ENCODE measurements at places on chromosomes 3 and 15. TPM values are rescaled to one million over a fixed set of nuclear protein-coding genes. Genes with fewer than 3 reads are reported as not detected.

- DNase-seq, result no peak
- H3K27me3 ChIP-seq, result no peaks in the 10 kb centered on the region
- peaks cover 9% of the 10 kb centered on the region for H3K4me1 ChIP-seq
- peaks cover 9% of the 10 kb centered on the region for H3K36me3 ChIP-seq
- no peak overlapping the region for H3K27ac ChIP-seq
Measured at GRCh38 chr3:72820415-72820814, 27.8 kb downstream of the SHQ1 start.

DNA sequence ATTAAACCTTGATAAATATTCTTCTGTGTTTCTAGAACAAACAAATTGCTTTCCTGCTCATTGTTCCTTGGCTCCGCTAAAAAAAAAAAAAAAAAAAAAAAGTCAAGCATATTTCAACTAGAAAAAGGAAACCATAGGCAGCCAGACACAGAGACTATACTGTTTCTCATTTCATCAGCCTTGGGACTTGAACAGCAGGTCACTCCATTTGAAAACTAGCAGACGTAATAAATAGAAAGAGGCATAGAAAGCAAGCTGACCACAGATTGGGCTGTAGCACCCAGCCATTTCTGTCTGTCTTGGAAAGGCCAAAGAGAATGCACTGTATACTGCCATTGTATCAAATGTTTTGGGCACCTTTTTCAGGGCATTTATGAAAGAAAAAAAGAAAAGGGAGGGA is 697.1 kb downstream of the NLGN1 start:
- no peaks in the 10 kb centered on the region for H3K36me3 ChIP-seq
- H3K27me3 ChIP-seq, result no peaks in the 10 kb centered on the region
- no peaks in the 10 kb centered on the region for H3K4me1 ChIP-seq
- DNase-seq, result no peak

DNA sequence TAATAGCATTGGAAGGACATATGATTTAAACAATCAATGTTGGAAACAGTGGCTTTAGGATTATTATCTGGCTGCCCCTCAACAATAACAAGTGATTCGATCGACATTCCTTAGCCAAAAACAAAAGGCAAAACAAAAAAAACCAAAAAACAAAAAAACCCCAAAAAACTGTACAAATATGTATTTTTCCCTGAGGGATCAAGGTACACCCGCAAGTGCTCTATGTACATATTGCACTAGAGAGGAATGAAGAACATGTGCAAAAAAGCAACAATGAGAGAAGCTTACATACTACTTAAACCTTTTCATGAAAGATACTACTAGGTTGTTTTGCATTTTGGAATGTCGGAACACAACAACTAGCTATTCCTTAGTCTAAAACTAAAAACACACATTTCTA is 14.2 kb upstream of the ICE2 start:
- no peak overlapping the region for H3K4me3 ChIP-seq
- no peak for DNase-seq
- no peak overlapping the region for H3K27ac ChIP-seq
- H3K4me1 ChIP-seq, result no peaks in the 10 kb centered on the region
- peaks cover 12% of the 10 kb centered on the region for H3K36me3 ChIP-seq

DNA sequence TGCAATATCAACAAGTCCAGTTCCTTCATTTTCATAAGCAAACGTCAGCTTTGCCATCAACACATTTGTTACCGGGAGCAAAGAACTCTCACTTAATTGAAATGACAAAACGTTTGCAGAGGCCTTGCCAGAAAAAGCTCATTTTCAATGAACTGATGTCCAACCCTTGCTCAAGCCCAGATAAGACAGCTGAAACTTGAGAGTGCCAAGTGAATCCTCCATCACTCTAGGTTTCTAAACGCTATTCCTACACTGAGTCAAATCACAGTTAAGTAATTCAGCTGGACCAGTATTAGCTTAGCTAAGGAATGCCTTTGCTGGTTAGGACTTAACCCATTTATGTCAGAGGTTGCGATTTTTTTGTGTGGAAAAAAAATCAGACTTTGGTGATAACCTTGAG is 11.5 kb downstream of the CHSY1 start:
- H3K27ac ChIP-seq, result no peak overlapping the region
- no peak overlapping the region for H3K4me3 ChIP-seq
- DNase-seq, result peak; percentile 12
- H3K4me1 ChIP-seq, result peaks cover 18% of the 10 kb centered on the region

DNA sequence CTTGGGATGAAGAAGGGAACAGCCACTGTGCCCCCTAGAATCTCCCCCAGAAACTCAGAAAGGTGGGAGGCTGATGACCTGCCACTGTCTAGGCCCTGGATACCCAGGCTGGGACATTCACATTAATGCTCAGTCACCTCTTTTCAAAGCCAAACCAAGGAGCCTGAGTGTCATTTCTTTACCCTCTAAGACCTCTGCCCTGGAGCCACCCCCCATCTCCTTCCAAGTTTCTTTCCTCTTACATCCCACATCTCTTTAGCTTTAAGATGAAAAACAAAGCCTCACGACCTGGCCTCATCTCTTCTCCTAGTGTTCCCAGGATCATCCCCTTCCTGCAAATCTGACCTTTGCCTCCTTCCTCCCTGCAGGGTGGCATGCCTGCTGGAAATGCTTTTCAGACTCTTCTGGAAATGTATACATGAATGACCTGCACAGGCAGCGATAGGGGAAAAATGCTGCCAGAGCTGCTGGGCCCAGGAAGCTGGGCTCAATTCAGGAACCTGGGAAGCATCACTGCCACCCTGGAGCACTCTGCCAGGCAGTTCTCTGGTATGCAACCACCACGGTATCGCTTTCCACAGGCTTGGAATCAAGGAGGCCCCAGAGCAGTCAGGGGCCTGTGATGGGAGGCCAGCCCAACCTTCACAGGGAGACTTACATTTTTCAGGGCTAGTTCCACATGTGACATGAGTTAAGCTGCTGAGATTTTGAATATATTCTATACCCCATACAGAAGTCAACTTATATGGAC is 67.6 kb downstream of the DAPK2 start:
- H3K4me3 ChIP-seq, result no peak overlapping the region
- H3K4me1 ChIP-seq, result peaks cover 4% of the 10 kb centered on the region
- H3K36me3 ChIP-seq, result no peaks in the 10 kb centered on the region

DNA sequence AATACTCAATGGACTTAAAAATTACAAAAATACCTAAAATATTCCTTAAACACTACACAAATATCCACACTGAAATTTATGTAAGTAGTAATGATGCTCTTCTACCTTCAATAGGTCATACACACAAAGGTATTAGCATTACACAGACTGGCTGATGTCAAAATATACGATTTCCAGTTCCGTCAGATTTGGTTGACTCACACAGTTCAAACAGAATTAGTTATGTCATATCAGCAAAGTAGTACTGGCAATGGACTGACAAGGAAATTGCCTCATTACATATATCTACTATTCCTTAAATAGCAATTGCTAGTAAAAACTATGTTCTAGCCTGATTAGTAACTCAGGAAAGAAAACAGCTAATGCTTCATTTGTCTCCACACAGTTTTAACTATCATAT is 70.8 kb downstream of the ADAM10 start:
- H3K4me3 ChIP-seq, result no peak overlapping the region
- no peak for DNase-seq
- no peaks in the 10 kb centered on the region for H3K27me3 ChIP-seq
- peaks cover 41% of the 10 kb centered on the region for H3K36me3 ChIP-seq
- H3K4me1 ChIP-seq, result no peaks in the 10 kb centered on the region

- H3K27ac ChIP-seq, result no peak overlapping the region
- H3K27me3 ChIP-seq, result no peaks in the 10 kb centered on the region
- no peak for DNase-seq
- no peaks in the 10 kb centered on the region for H3K36me3 ChIP-seq
- H3K4me1 ChIP-seq, result no peaks in the 10 kb centered on the region
Measured at GRCh38 chr3:80993241-80993945, 768.1 kb downstream of the GBE1 start.

DNA sequence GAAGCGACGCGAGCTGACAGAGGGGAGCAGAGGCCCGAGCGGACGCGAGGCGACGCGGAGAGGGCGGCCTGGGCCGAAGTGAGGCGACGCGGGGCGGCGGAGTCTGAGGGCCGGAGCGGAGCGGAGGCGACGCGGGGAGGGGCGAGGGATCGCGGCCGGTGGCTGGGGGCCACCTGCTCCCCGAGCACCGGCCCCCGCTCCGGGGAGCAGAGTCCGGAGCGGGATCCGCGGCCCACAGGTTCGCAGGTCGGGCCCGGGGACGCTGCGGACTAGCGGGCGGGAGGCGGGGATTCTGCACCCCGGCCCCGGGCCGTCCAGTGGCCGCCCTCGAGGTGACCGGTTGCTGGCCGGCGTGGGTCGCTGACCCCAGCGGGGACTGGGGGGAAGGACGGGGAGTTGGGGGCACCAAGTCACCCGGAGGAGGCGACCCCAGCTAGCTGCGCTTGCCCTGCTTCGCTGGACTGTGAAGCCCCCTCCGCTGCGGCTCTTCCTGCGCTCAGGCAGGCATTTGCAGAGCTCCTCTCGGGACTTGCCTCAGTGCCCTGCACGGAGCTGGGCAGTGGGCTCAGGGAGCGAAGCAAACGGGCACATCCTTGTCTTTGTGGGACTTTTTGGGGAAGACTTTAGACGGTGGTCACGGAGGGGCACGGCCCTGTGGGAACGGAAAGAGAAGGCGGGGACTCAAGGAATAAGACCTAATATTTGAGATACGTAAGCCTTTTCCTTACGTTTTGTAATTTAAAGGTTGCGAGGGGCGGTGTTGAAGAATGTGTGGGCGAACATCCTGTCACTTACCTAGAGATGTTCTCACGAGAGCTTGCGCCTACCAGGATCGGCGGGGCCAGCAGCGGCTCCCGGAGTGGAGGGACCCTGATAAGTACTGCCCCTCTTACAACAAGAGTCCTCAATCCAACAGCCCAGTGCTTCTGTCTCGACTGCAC is 566 bp downstream of the HMCES start:
- H3K4me3 ChIP-seq, result peak overlapping the region; percentile 90
- peak; percentile 87 for DNase-seq
- peak overlapping the region; percentile 89 for H3K27ac ChIP-seq

- H3K27ac ChIP-seq, result no peak overlapping the region
- H3K4me3 ChIP-seq, result no peak overlapping the region
- H3K36me3 ChIP-seq, result peaks cover 12% of the 10 kb centered on the region
- no peaks in the 10 kb centered on the region for H3K27me3 ChIP-seq
- H3K4me1 ChIP-seq, result no peaks in the 10 kb centered on the region
- peak; percentile 60 for DNase-seq
Measured at GRCh38 chr15:80747317-80748053, 31.7 kb upstream of the CEMIP start.

- H3K4me1 ChIP-seq, result peaks cover 16% of the 10 kb centered on the region
- H3K4me3 ChIP-seq, result no peak overlapping the region
- peak; percentile 66 for DNase-seq
- H3K27me3 ChIP-seq, result no peaks in the 10 kb centered on the region
- no peaks in the 10 kb centered on the region for H3K36me3 ChIP-seq
- no peak overlapping the region for H3K27ac ChIP-seq
Measured at GRCh38 chr15:69909719-69910444, 187.8 kb downstream of the TLE3 start.

GRCh38 chr15:59952960-59953359 is 51.2 kb upstream of the FOXB1 start:
- H3K36me3 ChIP-seq, result no peaks in the 10 kb centered on the region
- H3K27me3 ChIP-seq, result no peaks in the 10 kb centered on the region
- no peaks in the 10 kb centered on the region for H3K4me1 ChIP-seq
- H3K4me3 ChIP-seq, result no peak overlapping the region

DNA sequence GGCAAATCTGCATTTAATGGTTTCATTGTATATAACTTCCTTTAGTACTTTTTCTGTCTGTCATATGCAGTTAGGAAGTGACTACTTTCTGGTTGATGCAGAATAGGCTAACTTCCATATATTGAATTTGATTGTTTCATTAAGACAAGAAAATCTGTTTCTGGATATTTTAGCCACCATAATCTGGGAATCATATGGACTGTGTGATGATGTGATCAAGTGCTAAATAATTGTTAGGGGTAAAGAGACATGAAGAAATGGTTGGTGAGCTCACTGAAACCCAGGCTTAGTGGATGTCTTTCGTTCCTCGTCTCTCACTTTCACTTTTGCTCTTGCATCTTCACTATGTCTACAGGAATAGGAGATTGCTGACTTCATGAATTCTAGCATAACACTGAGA is 3.5 kb upstream of the MNS1 start:
- no peaks in the 10 kb centered on the region for H3K4me1 ChIP-seq
- no peaks in the 10 kb centered on the region for H3K36me3 ChIP-seq
- no peak for DNase-seq
- H3K27me3 ChIP-seq, result peaks cover 45% of the 10 kb centered on the region
- no peak overlapping the region for H3K27ac ChIP-seq

GRCh38 chr3:69647511-69648110 is 91.7 kb upstream of the MITF start:
- H3K4me3 ChIP-seq, result no peak overlapping the region
- no peaks in the 10 kb centered on the region for H3K36me3 ChIP-seq
- H3K4me1 ChIP-seq, result no peaks in the 10 kb centered on the region
- peaks cover 42% of the 10 kb centered on the region for H3K27me3 ChIP-seq
- DNase-seq, result no peak

- no peaks in the 10 kb centered on the region for H3K4me1 ChIP-seq
- no peak for DNase-seq
- no peaks in the 10 kb centered on the region for H3K36me3 ChIP-seq
- H3K4me3 ChIP-seq, result no peak overlapping the region
Measured at GRCh38 chr3:176739159-176739558, 458.1 kb downstream of the TBL1XR1 start.

DNA sequence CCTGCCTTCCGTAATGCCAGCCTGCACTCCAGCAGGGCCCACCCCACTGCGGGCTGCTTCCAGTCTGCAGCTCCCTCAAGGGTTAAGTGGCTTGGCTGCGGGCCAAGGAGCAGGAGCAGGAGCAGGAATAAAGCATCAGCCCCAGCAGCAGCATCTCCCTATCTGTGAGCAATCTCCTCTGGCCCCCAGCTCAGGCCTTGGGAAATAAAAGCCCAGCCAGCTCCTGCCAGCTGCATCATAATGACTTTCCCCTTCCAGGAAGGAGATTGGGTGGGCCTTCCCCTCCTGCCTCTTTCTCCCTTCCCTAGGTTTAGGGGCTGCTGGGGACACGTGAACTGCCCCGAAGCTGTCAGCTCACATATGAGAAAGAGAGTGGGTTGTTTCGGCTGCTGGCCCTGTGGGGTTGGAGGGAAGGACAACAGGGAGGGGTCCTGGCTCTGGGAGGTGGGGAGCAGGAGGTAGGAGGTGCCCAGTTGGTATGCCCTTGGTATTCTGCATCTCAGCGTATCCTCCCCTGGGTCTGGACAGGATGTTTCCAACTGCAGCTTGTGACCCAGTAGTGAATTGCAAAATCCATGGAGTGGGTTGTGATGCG is 34.6 kb upstream of the FGD5 start:
- H3K36me3 ChIP-seq, result no peaks in the 10 kb centered on the region
- no peak overlapping the region for H3K4me3 ChIP-seq
- peak; percentile 50 for DNase-seq
- no peak overlapping the region for H3K27ac ChIP-seq
- H3K4me1 ChIP-seq, result no peaks in the 10 kb centered on the region

- no peaks in the 10 kb centered on the region for H3K36me3 ChIP-seq
- no peak overlapping the region for H3K4me3 ChIP-seq
- H3K27ac ChIP-seq, result no peak overlapping the region
- H3K27me3 ChIP-seq, result no peaks in the 10 kb centered on the region
Measured at GRCh38 chr3:157104928-157105652, 54.9 kb downstream of the CCNL1 start.

CPEB1 gene
- 1.5 TPM for total RNA-seq

ARPIN gene
- total RNA-seq, result 6.9 TPM

KLHL40 gene
- total RNA-seq, result not detected

NRG4 gene
- total RNA-seq, result 0.54 TPM

KPNA4 gene
- 59.2 TPM for total RNA-seq

DAZL gene
- not detected for total RNA-seq

A4GNT gene
- total RNA-seq, result not detected

GOLGA8G gene
- not detected for total RNA-seq

ZBTB47 gene
- total RNA-seq, result 3.5 TPM

CLSTN2 gene
- 0.38 TPM for total RNA-seq

TM4SF1 gene
- not detected for total RNA-seq

CHL1 gene
- 4.0 TPM for total RNA-seq

GATM gene
- 35.2 TPM for total RNA-seq

AADACL2 gene
- total RNA-seq, result not detected
